PC-9 (cell line): ENCODE measurements at places on chromosomes 3 and 15. TPM values are rescaled to one million over a fixed set of nuclear protein-coding genes. Genes with fewer than 3 reads are reported as not detected.
A peak's percentile ranks its signal among the peaks of the same experiment; 100 is the strongest.

- DNase-seq: no peak
Observed at GRCh38 chr15:77486542-77487468, 66.1 kb downstream of the HMG20A start.

DNA sequence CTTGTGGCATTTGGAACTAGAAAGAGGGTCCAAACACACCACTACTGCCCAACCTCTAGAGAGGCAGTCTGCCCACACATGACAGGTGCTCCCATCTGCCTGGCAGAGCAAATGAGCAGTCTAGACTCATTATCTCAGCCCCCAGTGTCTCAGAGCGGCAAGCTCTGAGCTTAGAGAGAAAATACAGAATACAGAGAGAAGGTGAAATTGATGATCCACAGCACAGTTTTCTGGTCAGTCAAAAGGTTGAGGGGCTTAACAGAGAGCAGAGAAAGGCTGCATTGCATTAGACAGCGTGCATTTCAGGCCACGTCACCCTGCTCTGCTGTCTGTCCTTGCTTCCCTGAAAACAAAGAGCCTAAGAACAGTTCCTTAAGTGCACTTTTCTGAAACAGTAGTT is 135.1 kb downstream of the KCNMB2 start:
- no peak for DNase-seq

The ATP13A4 gene
- total RNA-seq: 0.22 TPM in 1 of 2 replicates, not detected in the other

- DNase-seq: no peak
Observed at GRCh38 chr15:37903919-37904625, 30.4 kb upstream of the TMCO5A start.

DNA sequence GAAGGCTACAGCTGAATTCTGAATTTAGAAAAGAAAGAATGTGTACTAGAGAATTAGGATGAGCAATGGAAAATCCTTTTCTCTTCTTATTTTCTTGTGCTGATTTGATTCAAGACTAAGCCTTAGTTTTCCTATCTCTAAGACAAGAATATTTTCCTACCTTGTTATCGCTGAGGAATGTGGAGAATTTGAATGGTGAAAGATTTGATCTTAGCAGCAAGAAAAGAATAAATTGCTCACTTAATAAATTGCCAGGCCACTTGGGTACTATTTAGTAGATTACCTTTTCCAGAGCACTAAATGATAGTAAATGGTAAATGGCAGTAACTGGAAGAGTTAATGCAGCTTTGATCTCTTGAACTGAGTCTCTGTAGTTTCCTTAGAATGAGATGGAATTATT is 145.7 kb upstream of the MEIS2 start:
- no peak for DNase-seq

The STAC gene
- 14.7 and 17.6 TPM in 2 replicates for total RNA-seq

- DNase-seq: no peak
Observed at GRCh38 chr3:143239031-143239430, 119.5 kb downstream of the CHST2 start.

GRCh38 chr15:80946576-80946975 is 43.0 kb downstream of the MESD start:
- DNase-seq: no peak

GRCh38 chr3:29805757-29806156 is 524.9 kb downstream of the RBMS3 start:
- no peak for DNase-seq

- DNase-seq: no peak
Observed at GRCh38 chr3:36991147-36991546, 1.8 kb downstream of the EPM2AIP1 start.

DNA sequence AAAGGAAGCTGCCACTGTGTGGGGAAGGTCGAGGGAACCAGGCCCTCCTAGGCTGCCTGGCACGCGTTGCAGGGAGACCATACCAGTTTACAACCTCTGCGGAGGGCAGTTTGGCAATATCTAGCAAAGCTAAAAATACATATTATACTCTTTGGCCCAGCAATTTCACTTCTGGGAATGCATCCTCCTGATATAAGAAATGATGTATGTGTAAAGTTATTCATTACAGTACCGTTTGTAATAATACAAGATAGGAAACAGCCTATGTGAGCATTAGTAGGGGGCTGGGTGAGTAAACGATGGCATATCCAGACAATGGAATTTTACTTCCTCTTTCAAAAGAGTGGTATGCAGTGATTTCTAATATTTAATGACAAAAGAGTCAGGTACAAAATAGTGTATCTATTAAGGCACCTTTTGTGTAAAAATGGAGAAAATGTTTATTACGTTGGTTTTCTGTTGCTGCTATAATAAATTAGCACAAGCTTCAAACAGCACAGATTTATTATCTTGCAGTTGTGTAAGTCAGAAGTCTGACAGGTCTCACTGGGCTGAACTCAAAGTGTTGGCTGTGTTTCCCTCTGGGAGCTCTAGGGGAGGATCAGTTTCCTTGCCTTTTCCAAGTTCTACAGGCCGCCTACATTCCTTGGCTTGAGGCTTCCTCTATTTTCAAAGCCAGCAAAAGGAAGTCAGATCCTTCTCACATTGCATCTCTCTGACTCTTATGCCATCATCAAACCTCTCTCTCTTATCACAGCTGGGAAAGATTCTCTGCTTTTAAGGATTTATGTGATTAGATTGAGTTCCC is 9.0 kb downstream of the APOD start:
- DNase-seq: peak; percentile 32
